ENCODE measurements at places on chromosomes 1 and 21.

DNA sequence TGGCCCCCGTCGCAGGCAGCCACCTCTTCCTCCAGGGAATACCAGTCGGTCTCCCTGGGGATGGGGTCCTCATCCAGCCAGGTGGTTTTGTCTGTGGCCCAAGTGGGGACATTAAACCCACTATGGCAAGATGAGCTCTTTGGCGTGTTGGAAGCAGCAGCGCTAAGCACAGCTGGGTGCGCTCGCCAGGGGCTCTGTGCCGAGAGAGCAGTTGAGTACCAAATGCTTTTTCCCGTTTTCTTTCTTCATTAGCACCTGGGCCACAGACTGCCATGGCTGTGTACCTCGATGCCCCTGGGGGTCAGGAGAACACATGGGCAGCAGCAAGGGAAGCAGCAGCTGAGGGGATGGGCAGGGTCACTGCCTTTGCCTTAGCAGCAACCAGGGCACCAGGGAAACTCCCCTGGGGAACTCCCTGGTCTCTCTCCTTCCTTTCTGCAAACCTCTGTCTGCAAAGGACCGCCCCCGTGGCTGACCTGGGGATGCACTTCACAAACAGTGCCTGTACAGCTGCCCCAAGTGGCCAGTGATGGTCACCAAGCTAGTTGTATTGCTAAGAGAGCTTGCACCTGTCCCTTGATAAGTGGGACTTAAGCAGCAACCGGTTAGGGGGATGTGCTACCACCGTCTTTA lies 31.1 kb downstream of the EDARADD start:
- no peak for DNase-seq

DNA sequence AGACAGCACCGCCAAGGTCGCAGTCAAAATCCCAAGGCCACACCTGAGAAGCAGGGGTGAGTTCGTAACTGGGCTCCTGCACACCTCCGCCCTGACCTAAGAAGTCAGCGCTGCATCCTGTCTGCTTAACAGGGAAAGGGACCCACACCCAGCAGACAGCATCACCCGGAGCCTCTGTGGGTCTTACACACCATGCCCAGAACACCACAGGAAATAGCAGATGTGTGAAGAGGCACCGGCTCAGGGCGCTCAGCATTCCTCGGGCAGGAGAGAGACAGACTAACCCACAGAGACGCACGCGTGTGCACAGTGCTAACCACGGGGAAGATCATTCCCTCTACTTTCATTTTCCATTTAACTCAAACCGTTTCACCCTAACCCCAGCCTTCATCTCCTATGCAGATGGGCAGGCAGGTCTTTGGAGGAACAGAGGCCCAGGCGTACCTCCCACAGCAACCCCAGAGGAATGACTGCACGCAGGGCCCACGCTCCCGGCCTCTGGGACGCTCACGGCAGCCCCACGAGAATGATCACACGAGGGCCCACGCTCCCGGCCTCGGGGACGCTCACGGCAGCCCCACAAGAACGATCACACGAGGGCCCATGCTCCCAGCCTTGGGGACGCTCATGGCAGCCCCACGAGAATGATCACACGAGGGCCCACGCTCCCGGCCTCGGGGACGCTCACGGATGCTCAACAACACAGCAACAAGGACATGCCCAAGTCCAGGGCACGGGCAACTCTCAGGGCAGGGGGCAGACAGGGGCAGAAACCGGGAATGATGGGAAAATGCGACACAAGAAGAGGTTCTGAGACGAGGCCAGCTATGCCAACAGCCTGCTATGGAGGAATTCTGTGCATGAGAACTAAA lies 20.9 kb downstream of the POFUT2 start:
- no peak for DNase-seq

GRCh38 chr1:19512545-19512944 lies 27.2 kb upstream of the CAPZB start:
- no peak for DNase-seq

GRCh38 chr1:117104986-117105385 lies 16.6 kb downstream of the TRIM45 start:
- no peak for DNase-seq

- no peak for DNase-seq
Observed at GRCh38 chr21:31520561-31521098, 138.9 kb upstream of the SOD1 start.
